Stomach (tissue), 19 donors: ENCODE measurements at places on chromosomes 5 and 9. TPM values are rescaled to one million over a fixed set of nuclear protein-coding genes. Genes with fewer than 3 reads are reported as not detected.

The DMGDH gene
- total RNA-seq, result 1.8 TPM

The C5orf52 gene
- not detected for total RNA-seq

The KCNV2 gene
- total RNA-seq, result not detected

DNA sequence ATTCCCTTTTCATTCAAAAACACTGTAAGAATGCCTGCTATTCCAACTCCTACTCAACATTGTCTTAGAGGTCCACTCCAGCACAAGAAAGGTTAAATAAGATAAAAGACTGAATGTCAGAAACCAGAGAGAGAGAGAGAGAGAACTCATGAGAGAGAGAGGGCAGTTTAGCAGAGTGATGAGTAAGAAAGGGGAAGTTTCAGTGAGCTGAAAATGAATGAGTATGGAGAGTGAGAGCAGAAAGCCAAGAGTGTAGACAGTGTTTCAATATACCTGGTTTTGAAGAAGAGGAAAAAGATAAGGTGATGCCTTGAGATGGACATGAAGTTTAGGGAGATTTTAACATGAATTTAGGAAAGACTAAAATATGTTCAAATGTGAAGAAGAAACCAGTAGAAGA lies 528.0 kb upstream of the SEMA6A start:
- H3K27me3 ChIP-seq, result no peaks in the 10 kb centered on the region
- H3K27ac ChIP-seq, result no peak overlapping the region
- no peaks in the 10 kb centered on the region for H3K4me1 ChIP-seq

DNA sequence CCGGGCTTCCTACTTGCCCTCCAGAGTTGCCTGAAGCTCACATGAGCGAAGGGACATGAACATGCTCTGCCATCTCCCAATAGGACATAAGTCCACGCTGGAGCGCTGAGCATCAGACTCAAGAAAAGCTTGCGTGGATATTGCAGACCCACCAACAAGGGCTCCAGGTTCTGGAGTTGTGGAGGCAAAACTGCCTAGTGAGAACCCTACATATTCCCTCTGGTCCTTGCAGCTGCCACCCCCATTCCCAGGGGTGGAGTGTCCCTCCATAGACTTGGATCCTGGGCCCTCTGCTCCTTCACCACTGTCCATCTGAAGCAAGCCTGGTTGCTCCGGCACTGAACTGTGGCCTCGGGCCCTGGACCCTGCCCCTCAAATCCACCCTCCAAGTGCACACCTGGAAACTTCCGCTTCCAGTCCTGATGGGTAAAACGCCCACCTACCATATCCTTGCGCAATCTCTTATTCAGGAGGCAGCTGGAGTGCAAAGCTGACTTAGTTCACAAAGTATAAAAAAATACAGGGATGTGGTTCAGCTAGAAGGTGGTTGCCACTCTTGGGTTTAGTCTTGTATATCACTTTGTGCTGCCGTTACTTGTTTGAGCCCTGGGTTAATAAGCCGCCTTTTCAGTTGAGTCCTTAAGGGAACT lies 28.0 kb downstream of the HRH2 start:
- H3K4me1 ChIP-seq, result peaks cover 51% of the 10 kb centered on the region
- no peaks in the 10 kb centered on the region for H3K27me3 ChIP-seq
- no peak overlapping the region for H3K4me3 ChIP-seq
- H3K36me3 ChIP-seq, result peaks cover 11% of the 10 kb centered on the region
- DNase-seq, result no peak

- DNase-seq, result no peak
- no peaks in the 10 kb centered on the region for H3K27me3 ChIP-seq
- H3K4me3 ChIP-seq, result no peak overlapping the region
- no peak overlapping the region for H3K27ac ChIP-seq
- H3K36me3 ChIP-seq, result no peaks in the 10 kb centered on the region
These were observed 860.1 kb upstream of the TYRP1 start for GRCh38 chr9:11833056-11833455.
